ENCODE measurements at places on chromosomes 7 and 10.

- peak; percentile 57 for DNase-seq
Observed at GRCh38 chr7:130758429-130759056, 24.5 kb upstream of the KLF14 start.

GRCh38 chr10:34644224-34644623 is 170.9 kb downstream of the PARD3 start:
- DNase-seq = no peak

DNA sequence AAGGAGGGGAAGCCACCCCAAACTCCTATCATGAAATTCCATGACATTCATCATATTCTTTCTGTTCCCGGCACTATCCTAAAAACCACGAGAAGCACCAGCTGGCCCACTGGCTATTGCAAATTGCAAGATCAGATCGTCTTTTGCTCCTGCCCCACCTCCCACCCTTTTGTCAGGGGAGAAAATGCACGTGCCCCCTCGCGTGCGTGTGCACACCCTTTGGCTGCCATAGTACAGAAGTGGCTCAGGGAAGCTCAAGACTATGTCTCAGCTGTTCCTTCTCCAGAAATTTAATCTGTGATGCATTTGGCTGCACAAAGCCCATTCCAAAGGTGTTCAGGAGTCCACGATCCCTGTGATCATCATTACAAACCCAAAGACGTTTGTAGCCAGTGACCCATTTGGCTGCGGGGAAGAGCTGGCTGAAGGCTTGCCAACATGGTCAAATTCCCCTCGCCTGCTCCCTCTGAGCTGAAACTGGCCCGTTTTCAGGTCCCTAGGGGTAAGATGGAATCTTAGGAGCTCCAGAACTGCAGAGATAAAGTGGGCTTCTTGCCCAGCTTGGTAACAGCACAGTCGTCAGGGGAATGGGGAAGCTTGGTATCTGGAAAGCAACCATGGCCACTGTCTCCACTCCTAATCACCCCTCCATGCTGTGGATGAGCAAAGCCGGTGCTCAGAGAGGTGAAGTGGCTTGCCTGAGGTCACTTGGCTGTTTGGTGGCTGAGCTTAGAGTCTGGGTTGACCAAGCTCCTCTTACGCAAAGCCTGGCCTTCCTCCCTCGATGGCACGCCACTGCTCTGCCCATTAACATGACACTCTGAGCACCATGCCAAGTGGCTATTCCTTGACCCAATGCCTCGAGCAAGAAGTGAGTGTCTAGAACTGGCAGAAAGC is 155.4 kb downstream of the NEURL1 start:
- peak; percentile 67 for DNase-seq

DNA sequence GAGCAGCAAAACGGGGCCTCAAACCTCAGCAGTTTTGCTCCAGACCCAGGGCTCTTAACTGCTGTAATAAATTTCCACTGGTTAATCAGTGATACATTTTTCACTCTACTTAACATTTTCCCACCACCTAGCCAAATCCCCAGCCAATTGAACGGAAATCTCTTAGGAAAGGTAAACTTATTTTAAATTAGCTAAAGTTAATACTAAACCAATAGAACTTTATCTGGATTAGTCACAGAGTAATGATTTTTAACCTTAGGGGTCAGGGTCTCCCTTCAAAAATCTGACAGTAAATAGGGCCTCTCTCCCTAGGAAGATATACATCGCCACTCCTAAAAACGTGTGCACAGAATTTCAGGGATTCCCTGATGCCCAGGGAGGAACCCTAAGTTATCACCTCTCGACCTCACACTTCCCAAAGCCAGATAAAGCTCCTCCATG is 87.4 kb upstream of the KMT2E start:
- DNase-seq = no peak

- no peak for DNase-seq
Observed at GRCh38 chr10:71747551-71748523, 25.5 kb downstream of the VSIR start.

GRCh38 chr10:29032169-29032568 is 256.7 kb upstream of the LYZL1 start:
- DNase-seq = no peak

Data from astrocyte of the cerebellum (primary cell).